AG04450 (cell line): ENCODE measurements at places on chromosomes 16 and 17.

DNA sequence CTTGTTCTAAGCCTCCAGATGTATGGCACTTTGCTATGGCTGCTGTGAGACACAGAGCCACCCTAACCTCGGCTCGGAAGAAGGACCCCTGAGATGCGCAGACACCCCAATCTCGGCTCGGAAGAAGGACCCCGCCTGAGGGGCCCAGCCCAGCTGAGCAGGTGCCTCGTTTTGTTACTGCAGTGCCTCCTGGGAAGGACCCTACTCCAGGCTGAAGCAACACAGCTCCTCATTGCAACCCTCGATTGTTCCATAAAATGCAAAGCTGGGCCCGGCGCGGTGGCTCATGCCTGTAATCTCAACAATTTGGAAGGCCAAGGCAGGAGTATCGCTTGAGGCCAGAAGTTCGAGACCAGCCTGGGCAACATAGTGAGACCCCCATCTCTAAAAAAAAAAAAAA lies 61.3 kb downstream of the C16orf95 start:
- DNase-seq = no peak

DNA sequence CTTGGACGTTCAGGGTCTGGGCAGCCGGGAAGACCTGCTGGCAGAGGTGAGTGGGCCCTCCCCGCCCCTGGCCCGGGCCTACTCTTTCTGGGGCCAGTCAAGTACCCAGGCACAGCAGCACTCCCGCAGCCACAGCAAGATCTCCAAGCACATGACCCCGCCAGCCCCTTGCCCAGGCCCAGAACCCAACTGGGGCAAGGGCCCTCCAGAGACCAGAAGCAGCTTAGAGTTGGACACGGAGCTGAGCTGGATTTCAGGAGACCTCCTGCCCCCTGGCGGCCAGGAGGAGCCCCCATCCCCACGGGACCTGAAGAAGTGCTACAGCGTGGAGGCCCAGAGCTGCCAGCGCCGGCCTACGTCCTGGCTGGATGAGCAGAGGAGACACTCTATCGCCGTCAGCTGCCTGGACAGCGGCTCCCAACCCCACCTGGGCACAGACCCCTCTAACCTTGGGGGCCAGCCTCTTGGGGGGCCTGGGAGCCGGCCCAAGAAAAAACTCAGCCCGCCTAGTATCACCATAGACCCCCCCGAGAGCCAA lies 8.6 kb upstream of the ABCC3 start:
- peak; percentile 37 for DNase-seq

DNA sequence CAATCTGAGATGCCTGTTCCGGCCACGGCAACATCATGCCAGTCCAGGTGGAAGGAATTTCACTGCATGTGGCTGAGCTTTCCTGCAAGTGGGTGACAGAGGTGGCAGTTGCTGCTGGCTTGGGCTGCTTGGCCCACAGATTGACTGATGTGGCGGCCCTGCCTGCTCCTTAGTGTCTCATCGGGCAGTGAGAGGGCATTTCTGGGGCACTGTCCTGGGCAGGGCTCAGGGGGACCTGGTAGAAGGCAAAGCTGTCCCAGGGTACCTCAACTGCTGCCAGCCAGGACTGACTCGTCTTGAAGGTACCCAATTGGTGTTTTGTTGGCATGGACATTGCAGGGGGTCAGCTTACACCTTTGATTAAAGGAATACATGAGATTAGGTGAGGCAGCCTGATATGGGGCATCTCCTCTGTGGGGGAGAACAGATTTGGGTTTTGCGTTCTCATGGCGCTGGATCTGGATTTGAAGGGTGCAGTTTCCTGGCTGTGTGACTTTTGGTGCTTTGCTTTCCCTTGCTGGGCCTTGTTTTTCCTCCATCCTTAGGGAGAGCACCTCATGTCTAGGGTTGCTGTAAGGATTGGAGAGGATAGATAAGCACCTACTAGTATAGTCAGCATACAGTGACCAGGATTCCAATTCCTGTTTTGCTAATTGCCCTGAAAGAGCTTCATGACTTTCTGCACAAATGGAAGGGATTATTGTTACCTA lies 5.4 kb downstream of the CMIP start:
- no peak for DNase-seq

- peak; percentile 87 for DNase-seq
Measured at GRCh38 chr17:13541032-13541480, 60.7 kb downstream of the HS3ST3A1 start.

- DNase-seq = peak; percentile 16
Measured at GRCh38 chr17:30429155-30429554, 48.1 kb upstream of the GOSR1 start.

DNA sequence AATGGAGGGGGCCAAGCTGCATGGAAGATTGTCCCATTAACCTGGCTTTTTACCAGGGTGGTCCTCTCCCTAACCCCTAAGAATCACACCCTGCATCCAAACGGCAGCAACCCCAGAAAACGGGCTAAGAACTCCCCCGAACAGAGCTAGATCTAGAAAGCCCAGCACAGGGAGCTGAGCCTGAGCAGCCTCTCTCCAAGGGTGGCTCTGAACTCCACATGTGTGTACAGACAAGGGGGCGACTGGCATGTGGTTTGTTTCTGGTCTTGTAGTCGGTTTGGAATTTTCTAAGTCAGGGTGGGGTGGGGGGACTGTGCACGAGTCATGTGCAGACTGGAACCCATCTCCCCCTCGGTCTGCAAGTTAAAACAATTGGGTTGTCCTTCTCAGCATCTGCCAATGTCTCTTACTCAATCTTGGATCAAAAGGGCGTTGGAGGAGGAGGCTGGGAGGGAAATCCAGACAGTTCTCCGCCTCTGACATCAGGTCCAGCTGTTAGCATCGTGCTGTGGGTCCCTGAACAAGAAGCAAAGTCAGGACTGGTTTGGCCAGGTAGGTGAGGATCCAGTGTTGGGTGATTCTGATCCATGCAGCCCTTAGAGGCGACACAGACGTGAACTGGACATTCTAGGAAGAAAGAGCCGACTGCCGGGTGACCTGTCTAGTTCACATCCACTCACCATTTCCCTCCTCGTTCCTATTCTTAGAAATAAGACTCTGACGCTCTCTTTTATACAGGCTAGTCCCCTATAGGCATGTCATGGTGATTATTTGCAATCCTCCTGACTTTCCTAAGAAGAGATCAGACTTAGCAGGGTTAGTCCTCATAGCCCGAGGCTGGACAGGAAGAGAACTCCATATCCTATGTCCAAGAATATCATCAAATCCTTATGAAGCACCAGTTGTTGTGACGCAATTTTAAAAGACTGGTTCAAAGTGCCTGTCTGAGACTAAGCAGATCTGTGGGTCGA lies 381.8 kb downstream of the SOX9 start:
- DNase-seq = peak; percentile 30

DNA sequence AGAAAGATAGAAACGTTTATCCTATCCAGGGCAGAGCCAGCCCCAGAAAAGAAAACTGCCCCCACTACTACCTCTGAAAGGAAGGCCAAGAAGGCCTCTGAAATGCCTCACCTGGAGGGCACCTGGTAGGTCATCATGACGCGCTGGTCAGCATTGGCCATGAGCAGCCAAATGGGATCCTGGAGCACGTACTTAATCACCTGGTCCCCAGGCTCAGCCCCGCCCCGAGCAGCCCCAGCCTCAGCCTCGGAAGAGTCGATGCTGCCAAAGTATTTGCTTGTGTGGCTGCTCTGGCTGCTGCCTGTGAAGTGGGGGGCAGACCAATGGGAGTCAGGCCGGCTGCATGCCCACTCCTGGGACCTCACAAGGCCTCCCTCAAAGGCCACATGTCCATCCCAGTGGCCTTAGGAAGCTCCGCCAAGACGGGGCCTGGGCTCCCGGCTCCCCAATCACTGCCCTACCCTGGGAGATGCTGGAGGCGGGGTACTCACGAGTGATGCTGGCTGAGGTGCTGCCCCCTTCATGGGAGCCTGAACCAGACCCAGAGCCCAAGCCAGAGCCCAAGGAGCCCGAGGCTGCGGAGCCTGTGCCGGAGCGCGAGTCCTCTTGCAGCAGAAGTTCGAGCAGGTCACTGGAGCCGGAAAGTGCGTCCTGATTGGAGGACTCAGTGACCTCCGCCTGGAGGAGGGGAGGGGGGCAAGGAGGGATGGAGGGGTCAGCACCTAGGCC lies 9.9 kb downstream of the PER1 start:
- no peak for DNase-seq

- DNase-seq = no peak
Measured at GRCh38 chr16:72721981-72722380, 325.9 kb downstream of the ZFHX3 start.

DNA sequence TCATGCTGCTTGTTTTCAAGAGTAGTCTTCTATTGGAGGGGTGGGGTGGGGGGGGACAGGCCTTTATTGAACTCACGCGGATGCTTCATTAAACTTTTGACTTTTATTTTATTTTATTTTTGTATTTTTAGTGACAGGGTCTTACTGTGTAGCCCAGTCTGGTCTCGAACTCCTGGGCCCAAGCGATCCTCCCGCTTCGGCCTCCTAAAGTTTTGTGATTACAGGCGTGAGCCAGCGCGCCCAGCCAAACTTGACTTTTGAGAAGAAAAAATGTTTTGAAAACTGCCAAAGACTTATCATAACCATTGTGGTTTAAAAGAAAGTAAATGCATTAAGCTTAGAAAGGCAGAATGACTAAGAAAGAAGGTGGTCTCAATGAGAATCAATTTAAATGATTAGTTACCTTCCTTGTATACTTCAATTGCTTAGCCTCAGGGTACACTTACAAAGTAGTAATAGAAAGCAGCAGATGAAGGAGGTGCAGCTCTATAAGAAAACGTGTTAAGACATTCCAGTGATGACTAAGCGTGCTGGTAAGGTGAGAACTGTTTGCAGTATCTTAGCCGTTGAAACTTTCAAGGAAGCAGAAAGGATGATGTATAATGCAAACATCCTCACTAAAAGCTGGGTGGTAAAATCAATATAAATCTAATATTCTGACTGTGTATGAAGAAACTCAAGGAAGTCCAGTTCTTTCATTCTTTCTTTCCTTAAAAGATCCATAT lies 1.2 kb downstream of the AP2B1 start:
- DNase-seq = no peak

DNA sequence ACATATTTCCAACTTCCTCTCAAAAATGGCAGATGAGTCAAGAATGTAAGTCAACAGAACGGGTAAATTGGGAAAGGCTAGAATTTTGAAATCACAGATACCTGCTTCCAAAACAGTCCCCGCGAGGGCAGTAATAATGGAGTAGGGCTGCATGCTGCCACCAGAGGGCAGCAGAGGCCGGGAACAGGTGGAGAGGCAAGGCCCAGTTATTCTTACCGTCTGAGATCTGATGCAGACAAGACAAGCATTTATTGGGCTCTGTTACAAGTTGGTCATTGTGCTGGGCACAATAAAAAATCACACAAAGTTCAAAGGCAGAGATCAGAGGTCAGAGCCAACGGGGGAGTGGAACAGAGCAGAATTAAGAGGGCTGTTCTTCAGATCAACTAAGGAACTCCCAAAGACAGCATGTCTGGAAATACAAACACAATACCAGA lies 8.8 kb upstream of the MLKL start:
- peak; percentile 38 for DNase-seq

DNA sequence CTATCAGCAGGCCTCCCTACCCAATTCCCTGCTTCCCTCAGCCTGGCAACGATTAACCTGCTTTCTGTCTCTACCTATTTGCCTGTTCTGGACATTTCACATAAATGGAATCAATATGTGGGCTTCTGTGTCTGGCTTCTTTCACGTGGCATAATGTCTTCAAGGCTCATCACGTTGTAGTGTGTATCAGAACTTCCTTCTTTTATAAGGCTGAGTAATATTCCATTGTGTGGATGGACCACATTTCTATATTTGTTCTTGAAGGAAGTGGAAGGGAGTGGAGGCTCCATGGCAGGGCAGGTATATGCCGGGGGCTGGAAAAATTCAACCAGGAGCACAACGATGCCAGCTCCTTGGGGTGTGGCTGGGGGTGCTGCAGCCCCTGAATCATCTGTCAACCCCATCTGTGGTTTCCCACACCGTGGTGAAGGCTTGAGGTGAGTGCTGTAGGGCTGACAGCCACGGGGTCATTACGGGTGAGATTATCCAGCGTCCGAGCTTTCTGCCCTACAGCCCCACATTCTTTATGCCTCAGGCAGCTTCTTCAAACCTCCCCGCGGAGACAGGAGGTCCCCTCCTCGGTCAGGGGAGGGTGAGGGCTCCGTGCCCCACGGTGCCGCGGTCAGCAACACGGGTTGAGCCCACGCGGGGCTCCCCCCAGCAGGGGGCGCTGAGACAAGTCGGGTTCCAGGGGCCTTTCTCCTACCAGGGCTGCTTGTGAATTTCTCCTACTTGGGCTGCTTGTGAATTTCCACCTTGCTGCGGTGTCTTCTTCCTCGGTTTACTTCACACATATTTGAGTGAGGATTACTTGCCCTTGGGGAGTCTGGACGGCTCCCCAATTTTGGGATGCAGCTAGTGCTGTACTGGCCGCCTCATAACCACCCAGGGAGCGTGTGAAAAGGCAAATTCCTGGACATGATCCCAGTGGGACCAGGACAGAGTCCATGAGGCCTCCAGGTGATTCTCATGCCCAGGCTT lies 18.3 kb upstream of the WFIKKN2 start:
- no peak for DNase-seq

GRCh38 chr16:81558077-81558443 lies 113.5 kb downstream of the CMIP start:
- no peak for DNase-seq

DNA sequence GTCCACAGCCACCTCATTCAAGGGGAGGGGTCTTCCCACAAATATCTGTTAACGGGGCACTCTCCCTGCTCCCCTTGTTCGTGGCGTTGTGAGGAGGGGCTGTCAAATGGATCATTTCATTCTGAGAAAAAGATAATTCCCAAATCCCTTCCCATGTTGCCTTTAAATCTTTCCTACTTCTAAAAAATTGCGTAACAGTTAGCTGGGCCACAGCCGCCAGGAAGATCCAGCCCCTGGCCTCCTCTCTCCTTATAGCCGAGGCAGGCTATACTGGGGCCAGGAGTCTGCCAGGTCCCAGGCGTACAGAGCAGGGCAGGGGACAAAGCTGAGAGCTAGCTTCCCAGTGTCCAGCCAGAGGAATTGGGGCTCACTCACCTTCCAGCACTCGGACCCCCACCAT lies 430 bp downstream of the C16orf89 start:
- no peak for DNase-seq
